Activated CD4-positive, alpha-beta T cell treated with anti-CD3 and anti-CD28 coated beads for 36 hours (primary cell): ENCODE measurements at places on chromosomes 3 and 15. TPM values are rescaled to one million over a fixed set of nuclear protein-coding genes. Genes with fewer than 3 reads are reported as not detected.
A peak's percentile ranks its signal among the peaks of the same experiment; 100 is the strongest.

The CACNA2D3 gene
- not detected for total RNA-seq

GRCh38 chr3:101886626-101887025 lies 37.3 kb downstream of the NFKBIZ start:
- DNase-seq = no peak
- H3K4me1 ChIP-seq = peaks cover 3% of the 10 kb centered on the region
- H3K4me3 ChIP-seq = no peak overlapping the region
- H3K36me3 ChIP-seq = no peaks in the 10 kb centered on the region
- no peak overlapping the region for H3K27ac ChIP-seq

DNA sequence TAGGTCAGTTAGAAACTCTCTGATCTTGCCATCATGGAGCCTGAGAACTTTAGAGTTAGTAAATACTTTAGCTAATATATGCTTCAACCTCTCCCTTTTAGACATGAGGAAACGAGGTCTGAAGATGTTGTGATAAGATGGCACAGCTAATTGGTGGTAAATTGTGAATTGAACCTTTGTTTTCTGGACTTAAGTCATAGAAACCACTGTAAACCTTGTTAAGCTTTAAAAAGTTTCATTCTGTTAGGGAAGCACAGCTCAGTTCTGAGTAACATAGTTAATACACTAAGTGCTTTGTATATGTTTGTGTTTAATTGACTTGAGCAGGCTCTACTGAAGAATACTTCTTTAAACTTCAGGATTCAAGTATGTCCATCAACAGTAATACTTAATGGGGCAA lies 108.6 kb downstream of the AKAP13 start:
- no peak for DNase-seq
- peaks cover 12% of the 10 kb centered on the region for H3K36me3 ChIP-seq
- no peak overlapping the region for H3K27ac ChIP-seq
- H3K27me3 ChIP-seq = no peaks in the 10 kb centered on the region

GRCh38 chr3:105774444-105775180 lies 94.2 kb downstream of the CBLB start:
- H3K27ac ChIP-seq = peak overlapping the region; percentile 78
- peaks cover 81% of the 10 kb centered on the region for H3K4me1 ChIP-seq
- peak overlapping the region; percentile 12 for H3K4me3 ChIP-seq
- H3K27me3 ChIP-seq = no peaks in the 10 kb centered on the region
- H3K36me3 ChIP-seq = peaks cover 71% of the 10 kb centered on the region
- no peak for DNase-seq
